ENCODE measurements at places on chromosomes 12 and 14.
A peak's percentile ranks its signal among the peaks of the same experiment; 100 is the strongest.

DNA sequence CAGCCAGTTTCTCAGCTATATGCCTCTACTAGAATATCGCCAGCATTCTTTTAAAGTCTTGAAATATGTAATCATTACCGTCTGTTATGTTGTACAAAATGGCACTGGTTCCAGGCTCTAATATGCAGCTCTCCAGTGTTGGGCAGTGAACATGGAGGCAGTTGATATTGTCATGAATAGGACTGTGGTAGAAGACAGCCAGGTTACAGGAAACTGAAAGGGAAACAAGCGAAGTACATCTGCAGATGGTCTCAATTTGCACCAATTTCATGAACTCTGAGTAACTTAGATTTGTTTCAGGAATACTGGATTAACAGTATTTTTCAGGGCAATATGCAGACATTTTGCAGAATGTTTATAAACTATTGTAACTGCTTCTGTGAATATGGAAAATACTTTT is 13.4 kb upstream of the KLHL42 start:
- no peak for DNase-seq

GRCh38 chr12:26122681-26123481 is 2.0 kb downstream of the BHLHE41 start:
- DNase-seq, result no peak

DNA sequence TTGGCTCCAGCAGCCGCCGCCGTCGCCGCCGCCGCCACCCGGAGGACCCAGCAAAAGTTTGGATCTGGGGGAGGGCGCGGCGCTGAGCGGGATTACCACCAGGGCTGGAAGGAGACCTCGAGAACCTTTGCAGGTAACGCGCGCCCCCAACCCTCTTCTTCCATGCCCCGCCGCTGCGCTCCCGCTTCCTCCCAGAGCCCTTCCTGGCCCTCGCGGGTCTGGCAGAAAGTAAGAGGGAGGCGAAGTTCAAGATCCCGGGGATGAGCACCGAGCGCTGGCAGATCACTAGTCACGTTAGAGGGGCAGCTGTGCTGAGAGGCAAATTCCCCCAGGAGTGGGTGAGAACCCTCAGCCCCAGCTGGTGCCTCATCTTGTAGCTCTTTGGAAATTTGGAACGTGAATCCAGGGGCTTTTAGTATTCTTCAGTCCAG is 3.9 kb downstream of the FLRT2 start:
- DNase-seq, result no peak

GRCh38 chr14:24609655-24610344 is at the start of gene GZMH:
Gene GZMH (minus strand): TSS chr14:24609685. CDS start chr14:24609613, 72 bp downstream.
- DNase-seq, result no peak

- no peak for DNase-seq
These were observed 28.2 kb upstream of the KCNA1 start for GRCh38 chr12:4881266-4882064.

DNA sequence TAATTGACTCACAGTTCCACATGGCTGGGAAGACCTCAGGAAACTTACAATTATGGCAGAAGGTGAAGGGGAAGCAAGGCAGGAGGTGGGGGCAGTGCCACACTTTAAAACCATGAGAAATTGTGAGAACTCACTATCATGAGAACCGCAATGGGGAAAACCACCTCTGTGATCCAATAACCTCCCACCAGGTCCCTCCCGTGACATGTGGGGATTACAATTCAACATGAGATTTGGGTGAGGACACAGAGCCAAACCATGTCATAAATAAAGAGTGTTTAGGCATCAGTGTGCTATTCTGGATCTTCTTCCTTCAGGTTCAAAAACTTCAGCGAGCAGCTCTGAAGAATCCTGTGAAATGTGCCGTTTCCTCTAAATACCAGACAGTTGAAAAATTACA is 9.7 kb downstream of the DDX47 start:
- no peak for DNase-seq

- DNase-seq, result no peak
These were observed 110.2 kb downstream of the SNAPC1 start for GRCh38 chr14:61872452-61872851.

GRCh38 chr14:103549361-103550311 is 12.8 kb downstream of the BAG5 start:
- DNase-seq, result no peak

DNA sequence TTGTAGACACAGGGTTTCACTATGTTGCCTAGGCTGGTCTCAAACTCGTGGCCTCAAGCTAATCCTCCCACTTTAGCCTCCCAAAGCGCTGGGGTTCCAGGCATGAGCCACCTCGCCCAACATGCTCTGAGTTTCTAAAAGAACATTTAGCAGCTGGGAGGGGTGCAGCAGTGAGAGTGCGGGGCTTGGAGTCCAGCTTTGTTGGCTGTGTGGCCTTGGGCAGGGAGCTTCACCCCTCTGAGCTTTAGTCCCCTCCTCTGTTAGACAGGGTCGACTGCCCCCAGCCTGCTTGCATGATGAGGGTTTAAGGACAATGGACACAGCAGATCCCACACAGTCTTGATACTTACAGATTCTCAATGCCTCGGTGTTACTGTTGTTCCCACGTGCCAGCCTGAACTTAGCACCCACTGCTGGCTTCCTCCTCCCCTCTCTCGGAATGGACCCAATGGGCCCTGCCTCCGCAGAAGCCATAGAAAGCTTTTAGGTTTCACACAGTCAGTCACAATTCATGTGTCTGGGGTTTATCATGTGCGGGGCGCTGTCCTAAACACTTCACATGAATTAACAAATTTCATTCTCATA is 54.6 kb downstream of the PSMA6 start:
- DNase-seq, result no peak

DNA sequence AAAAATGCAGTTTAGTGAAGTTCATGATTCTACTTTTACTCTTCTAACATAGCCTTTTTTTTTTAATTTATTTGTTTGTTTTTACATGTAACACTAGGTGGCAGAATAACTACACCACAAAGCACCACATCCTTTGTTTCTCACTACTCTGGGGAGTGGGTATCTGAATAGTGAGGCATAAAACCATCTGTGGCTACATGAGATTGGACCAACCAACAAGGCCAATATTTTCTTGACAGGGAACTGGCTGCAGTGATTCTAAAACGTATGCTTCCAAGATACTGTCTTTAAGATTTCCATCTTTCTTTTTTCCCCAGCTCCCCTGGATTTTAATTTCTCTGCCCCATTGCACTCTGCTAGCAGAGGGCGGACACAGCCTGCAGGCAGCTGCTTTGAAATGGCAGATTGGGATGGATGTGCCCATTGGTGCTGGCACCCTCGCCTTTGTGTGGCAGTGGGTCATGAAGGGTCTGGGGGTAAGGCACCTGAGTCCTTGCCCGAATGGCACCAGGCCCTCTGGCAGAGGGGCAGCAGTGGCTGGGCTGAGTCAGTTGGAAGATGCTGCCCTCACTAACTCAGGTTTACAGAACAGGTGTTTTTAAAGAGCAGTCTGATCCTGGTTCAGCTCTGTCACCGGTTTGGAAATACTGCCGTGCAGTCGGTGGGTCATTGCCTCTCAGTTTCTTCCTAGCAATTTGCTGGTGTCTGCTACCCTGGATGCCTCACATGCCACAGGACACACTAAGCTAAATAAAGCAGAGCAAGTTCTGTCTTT is 429.1 kb downstream of the RAD51B start:
- DNase-seq, result peak; percentile 34

- no peak for DNase-seq
These were observed 8.6 kb downstream of the RMST start for GRCh38 chr12:97471194-97471593.

- DNase-seq, result no peak
These were observed 22.0 kb downstream of the AP5M1 start for GRCh38 chr14:57290751-57291150.

DNA sequence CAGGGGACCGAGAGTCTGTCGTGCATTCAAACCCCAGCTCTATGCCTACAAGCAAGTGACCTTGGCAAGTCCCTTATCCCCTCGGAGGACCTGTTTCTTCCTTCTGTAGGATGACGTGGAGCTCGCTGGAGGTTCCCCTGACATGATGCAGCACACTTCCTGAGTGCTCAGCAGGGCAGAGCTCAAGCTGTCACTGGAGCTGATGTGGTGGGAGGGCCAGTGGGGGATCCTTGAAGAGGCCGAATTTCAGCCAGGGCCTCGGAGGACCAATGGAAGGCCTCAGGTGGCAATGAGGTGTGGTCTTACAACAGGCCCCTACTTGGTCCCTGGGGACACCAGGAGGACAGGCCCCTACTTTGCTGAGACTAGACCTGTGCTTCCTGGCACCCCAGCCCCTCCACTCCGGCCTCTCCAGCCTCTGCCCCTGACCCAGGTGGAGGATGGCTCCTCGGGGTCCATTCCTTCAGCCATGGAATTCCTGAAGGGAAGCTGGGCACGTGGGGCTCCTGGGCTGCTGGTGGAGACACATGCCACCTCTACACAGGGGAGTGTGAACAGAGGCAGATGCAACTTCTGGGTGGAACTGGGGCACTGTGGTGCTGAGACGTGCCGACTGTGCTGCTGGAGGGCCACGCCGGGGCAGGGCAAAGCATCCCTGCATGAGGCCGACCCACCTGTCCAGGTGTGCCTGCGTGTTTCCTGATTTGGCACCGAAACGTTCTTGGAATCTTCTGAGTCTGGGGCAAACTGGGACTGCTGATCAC is 18.7 kb upstream of the KIF26A start:
- DNase-seq, result no peak

GRCh38 chr12:25319233-25319984 is 68.7 kb upstream of the KRAS start:
- no peak for DNase-seq

DNA sequence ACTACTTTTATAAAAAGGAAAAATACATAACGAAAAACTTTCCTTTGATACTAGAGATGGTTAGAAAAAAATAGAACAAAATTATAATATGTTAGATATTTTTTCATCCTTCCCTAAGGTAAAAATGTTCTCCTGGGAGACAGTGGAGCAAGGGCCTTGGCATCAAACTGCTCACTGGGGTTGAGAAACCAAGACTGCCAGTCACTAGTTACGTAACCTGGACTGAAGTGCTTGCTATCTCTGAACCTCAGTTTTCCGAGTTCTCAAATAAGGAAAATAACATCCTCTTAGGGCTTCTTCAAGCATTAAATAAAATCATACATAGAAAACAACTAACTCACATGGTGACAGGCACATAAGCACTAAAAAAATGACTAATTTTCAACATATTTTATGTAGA is 48.2 kb upstream of the FRMD6 start:
- DNase-seq, result no peak
